Activated CD8-positive, alpha-beta memory T cell treated with anti-CD3 and anti-CD28 coated beads, Interleukin-2, amount 50 U/mL, for 48 hours (primary cell): ENCODE measurements at places on chromosomes 3 and 15.

GRCh38 chr3:71577011-71577410 lies 6.5 kb downstream of the FOXP1 start:
- DNase-seq, result no peak

- no peak for DNase-seq
Observed at GRCh38 chr15:42849836-42850235, 70.7 kb downstream of the TTBK2 start.

GRCh38 chr3:184384342-184384741 lies 4.5 kb downstream of the CHRD start:
- DNase-seq, result no peak

GRCh38 chr3:4476496-4476895 lies 9.4 kb upstream of the SUMF1 start:
- DNase-seq, result no peak
